Stimulated activated CD4-positive, alpha-beta T cell treated with anti-CD3 and anti-CD28 coated beads, Interleukin-4, amount 100 ng/mL, for 4 hours (primary cell): ENCODE measurements at places on chromosomes 7 and 10.
A peak's percentile ranks its signal among the peaks of the same experiment; 100 is the strongest.

DNA sequence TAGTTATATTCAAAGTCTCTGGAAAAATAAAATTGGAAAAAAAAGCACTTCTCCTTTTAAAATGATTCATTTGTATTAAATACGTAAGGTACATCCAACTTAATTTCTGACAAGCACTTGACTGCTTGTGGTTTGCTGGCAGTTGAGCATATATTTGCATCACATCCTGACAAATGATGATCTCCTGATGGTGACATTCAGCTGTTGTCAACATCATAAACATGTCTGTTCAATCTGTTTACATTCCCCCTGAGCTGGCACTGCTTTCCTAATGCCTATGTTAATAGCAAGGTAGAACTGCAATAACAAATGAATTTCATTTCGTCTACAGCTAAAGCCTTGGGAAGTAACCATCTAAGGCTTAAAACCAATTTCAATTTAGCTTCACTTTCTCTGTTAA lies 24.4 kb downstream of the TSPAN12 start:
- DNase-seq = no peak

GRCh38 chr10:124688889-124689670 lies 55.1 kb downstream of the FAM53B start:
- DNase-seq = peak; percentile 33

- no peak for DNase-seq
These were observed 22.8 kb upstream of the ORC5 start for GRCh38 chr7:104230606-104231005.

DNA sequence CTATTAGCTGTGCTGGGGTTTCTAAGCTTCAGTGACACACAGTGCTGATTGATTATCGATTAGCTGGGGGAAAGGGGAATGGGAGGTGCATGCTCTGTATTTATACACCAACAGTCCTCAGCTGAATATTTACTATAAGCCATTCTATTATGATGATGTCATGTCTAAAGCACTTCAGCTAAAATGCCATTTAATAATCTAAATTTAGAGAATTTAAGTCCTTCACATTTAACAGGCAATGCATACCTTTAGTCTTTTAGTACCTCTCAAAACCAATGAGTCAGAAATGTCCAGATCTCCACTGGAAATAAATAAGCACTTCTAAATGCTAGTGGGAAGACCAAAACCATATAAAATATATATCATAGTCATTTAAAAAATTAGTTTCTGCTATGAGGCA lies 24.6 kb downstream of the RPP38 start:
- no peak for DNase-seq

GRCh38 chr10:96339956-96340904 lies 18.6 kb downstream of the OPALIN start:
- peak; percentile 37 for DNase-seq

DNA sequence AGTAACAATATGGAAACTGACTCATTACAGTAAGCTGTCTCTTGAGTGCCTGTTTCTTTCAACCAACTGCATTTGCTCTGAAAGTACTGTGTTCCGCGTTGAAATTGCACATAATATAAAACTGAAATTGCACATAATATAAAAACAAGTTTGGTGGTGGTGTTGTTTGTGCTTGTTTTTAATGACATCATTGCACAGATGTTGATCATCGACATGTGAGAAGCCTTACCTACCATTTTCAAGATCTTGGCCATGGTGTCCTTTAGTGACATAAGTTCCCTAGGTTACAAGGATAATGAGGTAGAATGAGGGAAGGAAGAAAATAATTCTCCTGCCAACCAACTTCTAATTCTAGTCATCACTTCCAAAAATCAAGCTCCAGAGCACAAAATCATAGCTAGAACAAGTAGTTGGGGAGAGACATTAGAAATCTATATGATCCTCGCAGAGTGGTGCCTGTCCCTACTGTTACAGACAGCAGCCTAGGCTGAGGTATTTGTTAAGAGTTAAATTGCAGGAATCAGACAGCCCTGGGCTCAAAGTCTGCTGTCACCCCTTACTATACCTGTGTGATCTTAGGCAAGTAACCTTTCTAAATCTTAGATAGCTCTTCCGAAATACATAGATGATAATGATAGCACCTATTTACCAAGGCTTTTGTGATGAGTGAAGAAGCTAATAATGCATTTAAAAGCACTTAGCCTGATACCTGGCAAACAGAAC lies 29.3 kb downstream of the DOCK4 start:
- no peak for DNase-seq
